Foreskin keratinocyte (primary cell): ENCODE measurements at places on chromosomes 12 and 14.

- DNase-seq: peak; percentile 87
Observed at GRCh38 chr12:68559246-68559645, 51.5 kb upstream of the RAP1B start.

DNA sequence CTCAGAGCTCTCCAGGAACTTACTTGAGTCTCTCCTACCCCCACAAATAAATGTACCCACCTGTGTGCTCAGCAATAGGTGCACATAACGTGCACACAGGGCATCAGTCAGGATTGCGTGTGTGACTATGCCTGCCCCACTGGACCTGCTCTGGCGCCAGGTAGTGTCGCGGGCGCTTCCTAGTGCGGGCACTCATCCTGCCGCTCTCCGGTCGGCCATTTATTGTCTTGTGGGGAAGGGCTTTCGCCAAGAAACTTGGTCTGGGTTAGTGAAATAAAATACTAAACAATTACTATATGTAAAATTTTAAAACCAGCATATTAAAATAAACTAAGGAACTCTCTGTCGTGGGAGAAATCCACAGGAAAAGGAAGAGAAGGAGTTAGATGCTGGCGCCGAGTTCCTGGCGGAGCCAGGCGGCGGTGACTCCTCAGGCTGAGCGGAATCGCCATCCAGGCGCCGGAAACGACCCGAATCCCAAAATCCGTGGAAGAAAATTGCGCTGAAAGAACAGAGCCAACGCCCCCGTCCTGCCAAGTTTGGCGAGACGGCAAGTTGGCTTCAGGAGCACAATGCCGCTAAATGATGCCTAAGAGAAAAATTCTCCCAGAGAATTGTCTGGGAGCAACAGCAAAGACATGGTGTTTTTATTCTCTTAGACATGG, 7.9 kb upstream of the HOXC13 start:
- DNase-seq: no peak

DNA sequence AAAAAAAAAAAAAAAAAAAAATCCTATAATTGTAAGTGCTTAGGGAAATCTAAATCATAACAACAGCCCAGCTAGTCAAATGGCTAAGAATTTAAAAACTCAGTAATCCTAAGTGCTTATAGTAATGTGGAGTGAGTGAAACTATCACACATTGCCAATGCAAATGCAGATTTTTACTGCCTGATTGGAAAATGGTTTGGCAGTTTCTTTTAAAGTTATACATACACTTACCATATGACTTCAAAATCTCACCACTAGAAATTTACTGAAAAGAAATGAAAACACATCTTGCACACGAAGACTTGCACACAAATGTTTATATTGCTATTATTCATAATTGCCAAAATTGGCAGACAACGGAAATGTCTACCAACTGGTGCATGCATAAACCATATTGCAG, 51.3 kb upstream of the STXBP6 start:
- no peak for DNase-seq

DNA sequence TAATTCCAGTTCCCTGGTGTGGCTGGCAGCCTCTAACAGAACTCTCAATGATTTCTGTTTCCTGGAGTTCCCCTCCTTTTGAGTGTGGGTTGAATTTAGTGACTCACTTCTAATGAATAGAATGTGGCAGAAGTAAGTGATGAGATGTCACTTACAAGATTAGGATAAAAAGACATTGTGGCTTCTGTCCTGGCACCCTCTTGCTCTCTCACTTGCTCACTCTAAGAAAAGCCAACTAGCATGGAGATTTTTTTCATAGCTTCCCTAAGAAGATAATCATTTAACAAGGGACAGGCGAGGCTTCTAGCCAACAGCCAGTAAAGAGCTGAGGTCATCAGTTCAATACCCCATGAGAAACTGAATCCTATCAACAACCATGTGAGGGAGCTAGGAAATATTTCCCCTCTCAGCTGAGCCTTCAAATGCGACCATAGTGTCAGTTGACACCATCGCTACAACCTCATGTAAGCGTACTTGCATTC, 156.7 kb downstream of the TMTC3 start:
- DNase-seq: peak; percentile 93

DNA sequence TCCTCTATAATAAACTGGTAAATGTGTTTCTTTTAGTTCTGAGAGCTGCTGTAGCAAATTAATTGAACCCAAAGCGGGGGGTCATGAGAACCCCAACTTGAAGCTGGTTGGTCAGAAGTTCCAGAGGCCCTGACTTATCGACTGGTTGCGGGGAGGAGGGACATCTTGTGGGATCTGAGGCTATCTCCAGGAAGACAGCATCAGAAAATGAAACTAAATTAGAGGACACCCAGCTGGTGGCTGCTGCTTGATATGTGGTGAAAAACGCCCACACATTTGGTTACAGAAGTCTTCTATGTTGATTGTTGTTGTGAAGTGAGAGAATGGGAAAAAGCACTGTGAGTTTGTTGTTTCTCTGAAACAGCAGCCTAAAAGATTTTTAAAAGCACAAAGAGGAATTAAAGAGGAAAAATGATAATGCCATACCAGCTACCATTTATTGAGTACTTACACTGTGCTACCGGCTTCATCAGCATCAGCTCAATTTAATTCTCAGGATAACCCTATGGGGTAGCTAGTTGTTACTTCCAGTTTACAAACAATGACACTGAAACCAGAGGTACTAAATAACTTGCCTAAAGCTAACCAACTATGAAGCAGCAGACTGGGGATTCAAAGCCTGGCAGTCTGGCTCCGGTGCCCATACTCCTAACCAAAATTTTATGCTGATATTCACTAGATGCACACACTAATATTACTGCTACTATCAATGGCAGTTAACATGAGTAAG, 24.3 kb downstream of the DDX24 start:
- no peak for DNase-seq

- DNase-seq: no peak
Observed at GRCh38 chr12:42284157-42284556, 41.7 kb downstream of the ZCRB1 start.

GRCh38 chr12:55957106-55957859, 8.6 kb downstream of the PMEL start:
- no peak for DNase-seq

DNA sequence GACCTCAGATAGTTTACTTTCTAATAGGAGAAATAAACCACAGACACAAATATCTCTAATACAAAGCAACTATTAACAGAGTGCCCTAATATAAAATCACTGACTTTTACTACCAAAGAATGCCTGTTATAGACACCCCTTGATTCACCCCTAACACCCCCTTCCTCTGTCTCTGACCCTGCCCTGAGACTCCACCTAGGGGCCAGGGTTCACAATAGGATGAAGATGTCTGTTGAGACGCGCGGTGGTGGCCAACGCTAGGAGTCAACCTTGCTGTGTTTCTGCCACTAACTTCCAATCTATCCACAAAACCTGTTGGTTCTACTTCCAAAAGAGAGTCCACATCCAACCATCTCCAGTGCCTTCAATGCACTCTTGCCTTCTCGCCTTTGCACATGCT, 10.9 kb upstream of the TC2N start:
- DNase-seq: no peak

- peak; percentile 11 for DNase-seq
Observed at GRCh38 chr12:24398605-24399004, 449.1 kb upstream of the SOX5 start.

DNA sequence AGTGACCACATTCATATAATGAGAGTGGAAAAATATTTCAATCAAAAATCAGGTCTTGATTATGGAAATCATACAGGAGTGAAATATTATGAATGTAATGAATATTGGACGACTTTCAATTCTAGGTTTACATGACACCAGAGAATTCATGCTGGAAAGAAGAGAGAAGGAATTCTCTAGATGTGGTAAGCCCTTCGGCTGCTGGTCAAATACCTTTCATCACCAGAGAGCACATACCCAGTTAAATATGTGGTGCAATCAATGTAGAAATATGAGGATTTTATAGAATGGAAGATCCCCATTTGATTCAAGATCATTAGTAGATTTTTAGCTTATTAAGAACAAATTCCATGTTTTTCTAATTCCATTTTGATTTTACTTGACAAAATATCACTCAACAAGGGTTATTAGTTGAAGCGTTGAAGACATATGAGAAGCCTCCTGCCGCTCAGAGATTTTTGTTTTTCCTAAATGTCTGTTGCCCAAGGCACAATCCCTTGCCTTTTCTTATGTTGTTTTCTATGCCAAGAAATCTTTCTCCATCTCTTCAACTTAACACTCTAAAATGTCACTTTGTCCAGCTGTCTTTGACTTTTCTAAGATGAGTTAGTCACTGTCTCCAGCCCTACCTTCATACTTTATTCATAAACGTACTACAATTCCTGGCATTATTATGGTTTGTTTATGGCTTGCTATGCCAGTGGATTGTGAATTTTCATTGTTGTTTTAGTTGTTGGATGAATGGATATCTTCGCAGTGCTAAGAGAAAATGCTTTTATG, 72.8 kb upstream of the ZDHHC17 start:
- no peak for DNase-seq

- DNase-seq: no peak
Observed at GRCh38 chr12:41101806-41102205, 86.3 kb upstream of the PDZRN4 start.

DNA sequence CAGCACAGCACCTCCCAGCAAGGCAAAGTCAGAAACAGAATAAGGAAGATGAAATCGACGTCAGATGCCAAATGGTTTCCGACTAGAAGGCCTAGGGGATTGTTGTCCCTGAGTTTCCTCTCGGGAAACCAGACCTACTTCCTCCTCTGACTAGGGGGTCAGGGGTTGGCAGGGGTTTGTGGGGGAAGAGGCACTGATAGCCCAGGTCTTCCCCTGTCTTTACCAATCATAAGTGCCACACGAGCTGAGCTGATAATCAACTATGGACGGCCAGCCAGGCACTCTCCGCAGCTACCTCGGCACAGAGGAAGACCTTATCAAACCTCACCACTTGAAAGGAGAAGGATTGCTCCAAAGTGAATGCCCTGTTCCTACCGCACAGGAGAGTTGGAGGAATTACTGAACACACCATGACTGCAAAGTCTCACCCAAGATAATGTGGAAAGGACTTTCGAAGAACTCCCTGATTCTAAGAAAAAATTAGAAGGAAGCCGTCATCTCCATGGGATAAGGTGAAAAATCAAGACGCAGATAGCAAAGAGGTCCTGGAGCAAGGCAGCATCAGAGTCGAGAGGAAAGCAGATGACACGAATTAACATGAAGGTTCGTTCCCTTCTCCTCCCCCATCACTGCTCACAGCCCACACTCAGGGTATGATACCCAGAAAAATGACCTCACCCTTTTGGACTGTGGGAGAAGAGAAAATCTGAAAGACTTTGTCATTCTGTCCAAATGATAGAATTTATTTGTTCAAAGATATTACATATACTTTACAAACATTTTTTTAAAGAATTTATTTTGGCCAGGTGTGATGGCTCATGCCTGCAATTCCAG, 77.7 kb upstream of the MED13L start:
- no peak for DNase-seq

DNA sequence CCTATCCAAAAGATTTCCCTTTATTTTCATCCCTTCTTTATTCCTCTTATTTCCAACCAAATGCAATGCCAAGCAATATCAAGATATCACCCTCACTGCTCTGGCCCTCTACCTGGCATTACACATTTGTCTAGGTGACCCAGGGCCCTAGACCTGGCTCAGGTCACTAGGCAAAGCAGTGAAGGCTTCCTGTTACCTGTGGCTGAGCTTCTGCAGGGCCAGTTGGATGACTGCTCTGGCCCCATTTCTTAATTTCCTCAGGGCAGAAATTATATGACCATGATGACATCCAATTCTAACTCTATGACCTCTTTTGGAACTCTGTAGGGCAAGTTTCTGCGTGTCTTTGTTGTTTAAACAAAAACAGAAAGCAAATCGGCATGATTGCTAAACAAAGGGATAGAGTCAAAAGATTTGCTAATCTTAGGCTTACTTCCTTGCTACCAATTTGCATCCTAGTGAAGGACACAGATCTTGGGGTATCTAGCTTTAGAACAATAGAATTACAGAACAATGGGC, 7.4 kb upstream of the CCDC198 start:
- peak; percentile 31 for DNase-seq

- no peak for DNase-seq
Observed at GRCh38 chr12:23760495-23760894, 189.0 kb downstream of the SOX5 start.

DNA sequence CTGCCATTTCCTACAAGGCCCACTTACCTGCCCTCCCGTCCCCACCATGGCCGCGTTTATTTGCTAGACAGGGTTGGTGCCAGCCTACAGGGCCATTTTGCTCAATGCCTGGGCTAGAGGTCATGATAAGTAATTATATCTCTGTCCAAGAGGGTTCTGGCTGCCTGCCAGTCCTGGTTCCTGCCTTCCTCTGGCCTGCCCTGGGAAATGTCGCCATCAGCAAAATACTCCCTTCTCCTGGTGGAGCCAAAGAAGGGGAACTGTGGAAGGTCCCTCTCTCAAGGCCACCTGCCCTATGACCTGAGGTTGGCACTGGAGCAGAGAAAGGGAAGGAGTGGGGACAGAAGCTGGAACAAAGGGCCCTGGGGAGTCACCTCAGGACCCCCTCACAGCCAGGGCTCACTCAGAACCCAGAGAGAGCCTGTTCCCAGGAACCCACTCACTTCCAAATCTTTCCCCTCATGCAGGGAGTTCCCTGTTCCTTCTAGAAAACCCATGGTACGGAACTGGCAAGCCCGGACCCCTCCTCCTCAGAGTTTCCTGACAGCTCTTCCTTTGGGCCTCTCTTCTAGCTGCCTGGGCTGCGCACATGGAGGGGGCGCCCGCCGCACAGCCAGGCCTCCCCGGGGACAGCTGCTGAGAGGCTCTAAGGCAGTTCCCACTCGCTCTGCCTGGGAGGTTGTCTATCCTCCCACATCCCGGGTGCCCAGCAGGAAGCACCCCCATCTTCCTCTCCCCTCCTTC, 280.5 kb downstream of the DPF3 start:
- no peak for DNase-seq

GRCh38 chr12:71142016-71142415, 15.8 kb downstream of the TSPAN8 start:
- no peak for DNase-seq

DNA sequence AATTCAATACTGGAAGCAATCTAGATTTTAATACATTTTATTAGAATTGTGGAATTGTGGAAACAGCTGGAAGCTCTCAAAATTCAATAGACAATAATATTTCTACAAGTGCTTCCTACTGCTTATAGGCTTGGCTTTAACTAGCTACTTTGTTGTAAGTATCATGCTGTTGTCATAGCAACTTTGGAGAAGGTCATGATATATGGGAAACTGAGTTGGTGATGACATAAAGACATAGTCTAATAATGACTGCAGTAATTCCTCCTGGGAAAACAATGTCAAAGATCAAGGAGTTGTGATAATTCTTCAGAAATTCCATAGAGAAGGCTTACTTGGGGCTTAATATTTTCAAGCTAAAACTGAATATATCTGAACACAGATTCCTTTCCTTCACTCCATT, 266.6 kb downstream of the KIF21A start:
- no peak for DNase-seq
